ENCODE measurements at places on chromosomes 11 and 22.

DNA sequence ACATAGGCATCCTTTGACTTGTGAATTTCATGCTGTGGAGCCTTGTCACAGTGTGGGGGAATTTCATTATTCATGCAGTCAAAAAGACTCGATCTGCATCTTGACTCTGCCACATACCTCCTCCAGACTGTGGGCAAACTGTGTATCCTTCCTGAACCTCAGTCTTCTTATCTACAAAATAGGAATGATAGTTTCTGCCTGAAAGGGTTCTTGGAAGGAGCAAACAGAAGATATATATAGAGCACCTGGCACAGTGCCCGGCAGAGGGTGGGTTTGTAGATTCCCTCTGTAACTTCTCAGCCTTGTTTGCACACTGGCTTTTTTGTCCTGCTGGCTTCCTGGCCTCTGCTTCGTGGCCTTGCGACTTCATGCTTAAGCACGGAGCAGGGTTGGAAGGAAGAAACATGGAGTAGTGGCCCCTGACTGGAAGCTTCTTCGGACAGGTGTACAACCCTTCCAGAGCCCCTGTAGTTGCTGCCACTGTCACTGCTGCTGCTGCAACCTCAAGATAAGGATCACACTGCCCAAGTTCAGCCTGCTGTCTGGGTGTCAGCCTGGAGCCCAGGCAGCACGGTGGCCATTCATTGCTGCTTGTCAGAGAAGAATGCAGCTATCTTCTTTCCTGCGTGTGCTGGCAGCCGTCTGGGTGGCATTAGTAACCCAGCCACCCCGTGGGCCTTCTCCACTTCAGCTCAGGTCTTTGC, 106.4 kb downstream of the MICAL2 start:
- DNase-seq, result no peak

- DNase-seq, result peak; percentile 40
Measured at GRCh38 chr11:94732617-94733281, 35.4 kb upstream of the AMOTL1 start.

GRCh38 chr11:353179-353873, 16.0 kb upstream of the B4GALNT4 start:
- DNase-seq, result peak; percentile 64

GRCh38 chr11:61027141-61027840, 55.8 kb downstream of the CD6 start:
- DNase-seq, result no peak

DNA sequence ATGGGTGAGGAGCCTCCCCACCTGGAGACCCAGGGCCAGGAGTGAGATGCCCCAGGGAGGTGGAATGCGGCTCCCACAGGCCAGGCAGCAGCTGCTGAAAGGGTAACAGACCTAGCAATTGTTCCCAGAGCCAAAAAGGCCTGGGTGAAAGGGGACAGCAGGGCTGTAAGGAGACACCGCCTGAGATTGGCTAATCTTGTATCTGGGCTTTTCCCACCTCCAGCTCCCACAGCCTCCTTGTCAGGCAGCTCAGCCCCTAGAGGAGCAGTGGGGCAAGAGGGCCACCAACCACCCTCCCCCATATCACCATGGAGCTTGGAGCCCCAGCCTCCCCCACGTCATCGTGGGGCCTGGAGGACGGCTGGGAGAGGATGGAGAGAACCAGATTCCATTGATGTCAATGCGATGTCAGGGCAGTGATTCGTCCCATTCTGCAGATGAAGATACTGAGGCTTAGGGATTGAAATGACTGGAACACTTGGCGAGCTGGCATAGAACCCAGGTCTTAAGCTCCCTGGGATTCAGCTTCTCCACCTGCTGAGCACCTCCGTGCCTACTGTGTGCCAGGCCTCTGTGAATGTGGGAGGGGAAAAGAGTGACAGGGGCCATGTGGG, 2.9 kb upstream of the MGAT3 start:
- no peak for DNase-seq

GRCh38 chr11:47587723-47588326, 1.3 kb downstream of the FAM180B start:
- no peak for DNase-seq

DNA sequence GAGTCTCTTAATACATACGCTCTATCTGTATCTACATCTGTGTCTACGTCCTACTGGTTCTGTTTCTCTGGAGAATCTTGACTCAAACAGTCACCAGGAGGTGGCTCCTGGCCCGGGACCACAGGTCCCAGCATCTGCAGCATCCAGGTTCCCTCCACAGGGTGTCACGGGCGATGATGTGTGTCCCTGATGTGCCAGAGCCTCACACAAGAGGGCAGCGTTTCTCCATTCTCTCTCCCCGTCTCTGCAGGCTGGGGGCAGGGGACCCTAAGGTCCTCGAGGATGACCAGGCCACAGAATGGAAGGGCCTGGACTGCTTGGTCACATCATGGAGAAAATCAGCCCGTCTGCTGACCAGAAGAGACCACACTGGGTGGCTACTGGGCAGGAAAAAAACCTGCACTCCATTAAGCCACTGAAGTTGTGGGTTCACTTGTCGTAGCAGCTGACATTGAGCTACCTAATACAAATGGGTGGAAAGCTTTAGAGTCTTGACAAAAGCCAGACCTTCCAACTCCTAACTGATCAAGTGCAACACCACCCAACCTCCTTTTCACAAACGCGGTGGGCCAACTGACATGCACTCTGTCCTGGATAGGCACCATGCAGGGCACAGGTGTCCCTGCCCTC, 392.5 kb downstream of the CTTN start:
- DNase-seq, result no peak

- DNase-seq, result no peak
Measured at GRCh38 chr11:34358258-34358727, 483 bp upstream of the ABTB2 start.

GRCh38 chr11:45974806-45975205, 52.4 kb downstream of the LARGE2 start:
- no peak for DNase-seq

- DNase-seq, result peak; percentile 62
Measured at GRCh38 chr11:71448257-71449171, at the start of gene DHCR7. DHCR7 (minus strand) TSS chr11:71448393; CDS start chr11:71444952, 3,441 bp downstream.

DNA sequence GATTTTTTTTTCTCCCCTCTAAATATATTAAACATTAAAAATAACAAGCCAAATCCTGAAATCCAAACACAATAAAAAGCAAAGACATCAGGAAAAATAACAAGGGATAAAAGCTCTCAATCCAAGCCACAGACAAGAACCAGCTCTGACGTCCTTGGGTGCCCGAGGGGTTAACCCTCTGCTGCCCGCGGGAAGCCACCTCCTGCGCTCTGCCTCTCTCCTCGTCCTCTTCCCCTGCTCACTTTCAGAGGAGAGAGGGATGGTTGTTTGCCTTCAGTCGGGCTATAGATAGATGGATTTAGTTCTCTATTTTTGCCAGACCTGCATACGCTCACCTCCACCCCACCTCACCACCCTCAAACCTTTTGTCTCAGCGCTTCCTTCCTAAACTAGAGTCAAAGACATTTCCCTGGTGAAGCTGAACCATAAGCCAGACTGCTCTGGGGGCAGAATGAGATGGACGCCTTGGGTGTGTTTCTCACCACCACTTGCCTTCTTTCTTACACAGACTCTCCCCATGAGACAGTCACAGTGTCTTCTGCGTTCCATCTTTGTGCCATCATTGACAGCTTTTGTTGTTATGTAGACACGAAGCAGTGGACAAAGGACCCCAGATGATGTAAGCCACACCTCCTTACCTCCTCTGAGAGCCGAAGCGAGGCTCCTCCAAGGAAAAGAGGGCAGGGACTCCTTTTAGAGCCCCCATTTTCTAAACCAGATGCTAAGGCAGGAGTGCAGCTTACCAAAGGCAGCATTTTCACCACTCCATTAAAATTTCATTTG, 142.5 kb upstream of the HSD17B12 start:
- DNase-seq, result no peak

DNA sequence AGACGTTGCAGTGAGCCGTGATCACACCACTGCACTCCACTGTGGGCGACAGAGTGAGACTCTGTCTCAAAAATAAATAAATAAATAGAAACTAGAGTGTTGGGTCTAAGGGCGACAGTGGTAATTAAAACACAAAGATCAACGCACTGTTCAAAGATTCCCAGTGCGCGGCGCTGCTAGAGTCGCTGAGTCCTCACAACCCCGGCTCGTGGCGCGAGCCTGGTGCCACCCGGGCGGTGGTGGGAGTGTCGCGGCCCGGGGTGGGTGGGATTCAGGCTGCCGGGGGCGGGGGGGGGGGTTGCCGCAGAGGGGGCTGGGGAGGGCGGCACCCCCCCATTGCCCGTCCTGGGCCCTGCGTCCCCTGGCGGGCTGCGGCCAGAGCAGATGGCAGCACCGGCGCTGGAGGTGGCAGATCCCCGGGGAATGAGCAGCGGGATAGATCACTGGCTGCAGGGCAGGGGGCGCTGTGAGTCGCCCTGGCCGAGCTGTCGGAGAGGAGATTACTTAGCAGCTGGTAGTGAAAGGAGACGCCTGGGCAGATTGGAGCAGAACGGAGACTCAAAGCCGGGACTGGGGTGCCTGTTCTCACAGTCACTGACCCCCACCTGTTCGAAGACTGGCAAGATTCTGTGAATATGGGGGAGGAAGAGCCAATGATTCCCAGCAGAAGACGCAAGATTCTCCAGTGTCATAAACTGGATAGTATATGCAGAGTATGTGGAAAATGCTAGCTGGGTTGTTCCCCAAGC, 30.2 kb upstream of the APOBEC3A start:
- no peak for DNase-seq

DNA sequence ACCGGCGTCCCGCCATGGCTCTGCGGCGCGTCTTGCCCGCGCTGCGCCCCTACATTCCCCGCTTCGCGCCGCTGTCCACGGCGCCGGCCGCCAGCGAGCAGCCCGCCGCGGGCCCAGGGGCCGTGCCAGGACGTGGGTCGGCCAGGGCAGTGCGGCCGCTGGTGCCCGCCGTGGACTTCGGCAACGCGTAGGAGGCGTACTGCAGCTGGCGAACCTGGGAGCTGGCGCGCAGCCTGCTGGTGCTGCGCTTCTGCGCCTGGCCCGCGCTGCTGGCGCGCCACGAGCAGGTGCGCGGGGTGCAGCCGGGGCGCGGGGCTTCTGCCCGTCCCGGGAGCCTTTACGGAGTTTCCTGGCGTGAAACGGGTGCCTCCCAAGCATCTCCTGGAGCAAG, 20.1 kb downstream of the DGCR6L start:
- no peak for DNase-seq

DNA sequence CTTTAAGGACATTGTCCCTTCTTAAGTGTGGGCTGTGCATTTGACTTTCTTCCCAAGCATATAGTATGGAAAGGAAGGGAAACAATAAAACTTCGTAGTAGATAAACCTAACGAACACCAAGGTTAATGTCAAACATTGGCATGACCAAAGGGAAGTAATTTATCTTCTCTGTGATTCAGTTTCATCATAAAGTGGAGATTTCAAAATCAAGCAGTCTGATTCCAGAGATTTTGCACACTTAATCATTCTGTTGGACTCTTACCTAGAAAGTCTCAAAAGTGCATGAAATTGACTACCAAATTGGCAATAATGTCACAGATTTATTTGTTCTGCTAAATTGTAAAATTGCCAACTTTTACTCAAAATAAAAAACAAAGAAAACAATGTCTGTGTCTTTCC, 559.7 kb downstream of the JRKL start:
- no peak for DNase-seq

DNA sequence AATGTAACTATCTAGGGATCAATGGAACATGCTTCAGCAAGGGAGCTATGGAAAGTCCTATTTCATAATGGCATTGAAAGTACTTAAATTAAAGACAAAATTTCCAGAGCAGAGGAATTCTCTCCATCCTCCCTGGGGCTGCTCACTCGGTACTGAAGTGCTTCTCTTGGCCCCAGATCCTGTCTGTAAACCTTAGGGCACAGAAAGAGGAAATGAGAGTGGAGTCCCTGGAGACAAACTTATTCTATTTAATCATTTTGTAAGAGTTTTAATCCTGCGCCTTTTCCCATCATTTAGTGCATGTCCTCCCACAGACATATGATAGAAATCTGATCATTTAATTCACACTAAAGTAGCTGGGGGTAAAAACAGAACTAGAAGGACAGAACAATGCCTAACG, 20.9 kb upstream of the PAMR1 start:
- no peak for DNase-seq

All from AG09309 (cell line).